Central memory CD8-positive, alpha-beta T cell (primary cell): ENCODE measurements at places on chromosomes 4 and X.

DNA sequence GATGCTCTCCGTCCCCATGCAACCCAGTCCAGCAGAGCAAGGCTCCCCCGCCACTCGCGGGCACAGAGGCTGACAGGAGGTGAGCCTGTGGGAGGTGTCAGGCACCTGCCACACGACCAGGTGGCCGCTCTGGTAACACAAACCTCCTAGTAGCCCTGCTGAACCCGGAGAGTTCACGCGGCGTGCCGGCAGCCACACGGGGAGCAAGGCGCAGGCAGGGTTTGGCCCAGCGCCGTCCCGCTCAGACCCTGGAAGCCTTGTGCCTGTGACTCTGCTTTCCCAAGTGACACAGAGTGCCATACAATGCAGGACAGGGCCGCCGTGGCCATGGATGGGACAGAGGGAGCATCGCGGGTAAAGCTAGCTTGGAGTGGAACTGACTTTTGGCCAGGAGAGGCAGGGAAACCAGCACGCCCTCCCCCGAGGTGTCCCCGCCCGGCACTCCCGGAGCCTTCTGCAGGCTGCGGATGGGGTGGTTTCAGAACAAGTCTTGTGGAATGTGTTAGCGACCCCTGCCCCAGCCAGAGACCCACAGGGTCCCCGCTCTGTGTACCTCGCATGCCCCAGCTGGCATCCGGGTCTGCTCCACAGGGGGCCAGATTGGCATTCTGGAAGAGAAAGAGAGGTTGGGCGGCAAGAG is 44.7 kb upstream of the AFAP1 start:
- DNase-seq: no peak
- peaks cover 22% of the 10 kb centered on the region for H3K4me1 ChIP-seq
- no peaks in the 10 kb centered on the region for H3K27me3 ChIP-seq
- peaks cover 2% of the 10 kb centered on the region for H3K36me3 ChIP-seq

DNA sequence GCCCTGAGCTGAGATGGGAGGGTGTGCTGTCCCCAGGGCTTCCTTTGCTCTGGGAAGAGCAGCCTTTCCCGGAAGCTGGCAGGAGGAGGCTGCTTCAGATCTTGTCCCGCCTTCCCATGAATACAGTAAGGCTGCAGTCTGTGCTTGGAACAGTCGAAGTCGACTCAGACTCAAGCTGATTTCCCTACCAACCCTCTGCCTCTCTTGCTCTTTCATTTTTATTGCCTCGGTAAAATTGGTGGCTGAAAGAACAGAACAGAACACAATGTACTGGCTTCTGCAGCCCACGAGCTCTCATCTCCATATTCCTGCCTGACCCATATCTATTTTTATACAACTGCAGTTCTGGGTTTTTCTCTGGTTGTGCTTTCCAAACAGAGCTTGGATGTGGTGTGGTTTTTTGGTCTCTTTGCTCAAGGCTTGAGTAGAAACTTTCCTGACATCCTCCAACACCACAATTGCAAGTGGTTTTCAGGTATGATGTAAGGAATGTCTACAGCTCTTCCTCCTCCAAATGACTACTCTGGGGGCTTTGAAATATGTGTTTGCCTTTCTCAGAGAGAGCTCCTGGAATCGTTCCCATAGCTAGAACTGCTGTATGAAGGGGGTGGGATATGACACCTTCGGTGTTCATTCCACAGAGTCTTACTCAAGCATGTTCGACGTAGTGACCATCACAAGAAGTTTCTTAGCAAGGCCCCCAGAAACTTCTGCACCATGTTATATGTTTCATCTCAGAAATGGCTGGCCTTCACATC is 61.3 kb downstream of the ENPP6 start:
- H3K36me3 ChIP-seq: peaks cover 3% of the 10 kb centered on the region
- H3K27me3 ChIP-seq: peaks cover 61% of the 10 kb centered on the region
- no peak overlapping the region for H3K27ac ChIP-seq

GRCh38 chr4:49032440-49033161 is 46.5 kb downstream of the CWH43 start:
- no peak overlapping the region for H3K27ac ChIP-seq
- peaks cover 1% of the 10 kb centered on the region for H3K36me3 ChIP-seq
- H3K27me3 ChIP-seq: peaks cover 61% of the 10 kb centered on the region
- DNase-seq: no peak
- H3K4me1 ChIP-seq: no peaks in the 10 kb centered on the region
- H3K4me3 ChIP-seq: no peak overlapping the region

DNA sequence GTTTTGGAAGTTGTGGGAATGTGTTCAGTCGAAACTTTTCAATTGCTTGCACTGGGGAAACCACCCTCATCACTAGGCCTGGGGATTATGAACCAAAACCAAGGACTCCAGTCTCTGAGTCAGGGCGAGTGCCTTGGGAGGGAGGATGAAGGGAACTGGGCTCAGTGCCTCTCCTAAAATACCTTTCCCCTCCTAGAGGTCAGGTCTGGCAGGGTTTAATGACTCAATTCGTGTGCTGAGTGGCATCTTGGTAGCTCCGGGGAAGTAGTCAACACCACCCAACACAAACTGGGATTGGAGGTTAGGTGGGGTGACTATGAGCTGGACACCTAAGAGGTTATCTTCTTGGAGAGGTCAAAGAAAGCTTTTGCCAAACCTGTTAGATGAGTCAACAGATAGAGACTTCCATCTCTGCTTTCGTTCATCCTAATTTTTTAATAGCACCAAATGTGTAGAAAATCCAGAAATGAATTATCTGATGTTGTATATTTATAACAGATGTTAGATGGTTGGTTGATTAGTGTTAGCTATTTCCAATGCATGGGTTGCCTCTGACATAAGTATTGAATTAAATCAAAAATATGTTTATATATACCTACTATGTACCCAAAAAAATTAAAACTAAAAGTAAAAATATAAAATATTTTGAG is 202.8 kb downstream of the SHROOM3 start:
- no peak overlapping the region for H3K4me3 ChIP-seq
- no peak for DNase-seq
- H3K27ac ChIP-seq: no peak overlapping the region
- H3K4me1 ChIP-seq: no peaks in the 10 kb centered on the region
- peaks cover 46% of the 10 kb centered on the region for H3K27me3 ChIP-seq

DNA sequence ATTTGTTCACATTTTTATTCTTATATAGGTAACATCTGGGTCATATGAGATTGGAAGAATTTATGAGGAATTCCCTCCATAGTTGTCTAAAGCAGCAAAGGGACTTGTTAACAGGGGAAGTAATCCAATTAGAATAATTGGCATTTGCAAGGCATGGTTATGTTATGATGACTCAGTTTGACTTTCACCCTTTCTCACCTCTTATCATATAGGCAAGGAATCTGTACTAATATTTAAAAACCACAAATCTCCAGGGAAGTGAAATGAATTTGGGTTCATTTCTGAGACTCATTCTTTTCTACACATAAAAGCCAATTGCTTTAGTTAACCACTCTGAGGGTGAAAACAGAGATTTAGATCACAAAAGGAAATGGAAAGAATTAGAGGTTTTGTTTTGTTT is 281.5 kb upstream of the DKK2 start:
- no peaks in the 10 kb centered on the region for H3K27me3 ChIP-seq
- peaks cover 3% of the 10 kb centered on the region for H3K36me3 ChIP-seq
- no peak for DNase-seq
- H3K27ac ChIP-seq: no peak overlapping the region

DNA sequence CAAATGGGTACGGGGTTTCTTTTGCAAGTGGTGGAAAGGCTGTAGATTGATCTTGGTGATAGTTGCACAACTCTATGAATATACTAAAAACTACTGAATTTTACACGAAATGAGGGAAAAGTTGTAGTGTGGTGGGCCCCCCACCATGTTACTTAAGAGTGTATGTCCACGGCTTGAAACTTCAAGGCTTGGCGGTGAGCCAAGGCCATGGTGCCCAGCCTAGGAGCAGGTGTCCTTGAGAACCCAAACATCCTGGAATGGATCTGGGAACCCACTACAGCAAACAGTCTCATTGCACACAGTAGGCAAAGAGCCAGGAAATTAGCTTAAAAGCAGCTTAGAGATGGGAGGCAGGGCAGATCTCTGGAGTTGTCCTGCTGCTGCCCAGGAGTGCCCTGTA is 62.9 kb downstream of the BRCC3 start:
- no peak overlapping the region for H3K27ac ChIP-seq
- no peaks in the 10 kb centered on the region for H3K36me3 ChIP-seq
- no peaks in the 10 kb centered on the region for H3K27me3 ChIP-seq
- DNase-seq: no peak
- H3K4me1 ChIP-seq: no peaks in the 10 kb centered on the region

DNA sequence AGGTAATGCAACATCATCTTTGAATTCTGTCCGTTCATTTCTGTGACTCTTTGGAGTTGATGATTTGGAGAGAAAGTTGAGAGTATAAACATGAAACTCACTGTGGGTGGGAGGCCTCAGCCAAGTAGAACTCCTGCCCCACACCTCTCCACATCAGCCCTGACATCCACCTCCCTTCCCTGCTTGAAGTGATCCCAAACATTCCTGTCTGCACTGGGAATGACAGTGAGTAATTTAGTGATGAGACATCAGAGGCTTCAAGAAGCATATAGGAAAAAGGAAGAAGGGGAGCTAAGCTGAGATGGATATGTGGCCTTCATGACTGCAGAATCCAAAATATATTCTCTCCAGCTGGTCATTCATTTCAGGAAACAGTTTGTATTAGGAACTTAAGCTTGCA is 151.8 kb downstream of the SPATA18 start:
- H3K4me1 ChIP-seq: no peaks in the 10 kb centered on the region
- no peak overlapping the region for H3K27ac ChIP-seq
- no peaks in the 10 kb centered on the region for H3K27me3 ChIP-seq
- no peak overlapping the region for H3K4me3 ChIP-seq
- H3K36me3 ChIP-seq: no peaks in the 10 kb centered on the region

- no peak for DNase-seq
- no peak overlapping the region for H3K27ac ChIP-seq
- no peaks in the 10 kb centered on the region for H3K36me3 ChIP-seq
- no peak overlapping the region for H3K4me3 ChIP-seq
- H3K27me3 ChIP-seq: no peaks in the 10 kb centered on the region
Observed at GRCh38 chr4:41334182-41334581, 77.5 kb downstream of the UCHL1 start.

DNA sequence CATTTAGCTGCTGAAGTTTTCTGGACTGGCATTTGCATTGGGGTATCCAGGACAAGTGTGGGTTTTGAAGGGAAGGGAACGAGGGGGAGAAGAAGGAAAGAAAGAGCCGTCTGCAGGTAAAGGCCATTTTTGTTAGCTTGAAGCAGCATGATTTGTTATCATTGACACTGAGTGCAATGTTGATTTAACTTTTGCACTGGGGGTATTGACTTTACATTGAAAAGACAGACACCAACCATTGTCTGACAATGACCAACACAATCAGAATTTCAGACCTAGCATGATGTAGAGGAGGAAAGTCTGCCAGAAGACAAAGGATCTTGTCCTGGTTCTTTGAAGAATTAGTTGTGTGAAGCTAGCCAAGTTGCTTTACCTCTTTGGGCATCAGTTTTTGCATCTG is 39.6 kb upstream of the IGFBP7 start:
- no peaks in the 10 kb centered on the region for H3K4me1 ChIP-seq
- H3K4me3 ChIP-seq: no peak overlapping the region
- DNase-seq: no peak
- peaks cover 42% of the 10 kb centered on the region for H3K27me3 ChIP-seq
- H3K36me3 ChIP-seq: no peaks in the 10 kb centered on the region

DNA sequence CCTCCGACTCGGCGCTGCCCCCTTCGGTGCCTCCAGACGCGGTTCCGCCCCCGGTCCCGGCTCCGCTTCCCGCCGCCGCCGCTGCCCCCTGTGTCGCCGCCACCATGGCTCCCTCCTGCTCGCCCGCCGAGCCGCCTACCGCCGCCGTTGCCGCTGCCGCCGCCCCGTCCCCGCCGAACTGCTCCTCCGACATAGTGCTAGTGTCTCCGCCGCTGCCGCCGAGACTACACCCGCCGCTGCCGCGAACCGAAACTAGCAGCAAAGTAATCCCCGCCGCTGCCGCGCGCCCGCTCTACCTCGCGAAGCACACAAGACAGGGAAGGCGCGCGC is 340 bp downstream of the HNRNPD start:
- H3K27me3 ChIP-seq: no peaks in the 10 kb centered on the region
- H3K4me1 ChIP-seq: peaks cover 62% of the 10 kb centered on the region
- H3K4me3 ChIP-seq: peak overlapping the region; percentile 93
- peak overlapping the region; percentile 97 for H3K27ac ChIP-seq

DNA sequence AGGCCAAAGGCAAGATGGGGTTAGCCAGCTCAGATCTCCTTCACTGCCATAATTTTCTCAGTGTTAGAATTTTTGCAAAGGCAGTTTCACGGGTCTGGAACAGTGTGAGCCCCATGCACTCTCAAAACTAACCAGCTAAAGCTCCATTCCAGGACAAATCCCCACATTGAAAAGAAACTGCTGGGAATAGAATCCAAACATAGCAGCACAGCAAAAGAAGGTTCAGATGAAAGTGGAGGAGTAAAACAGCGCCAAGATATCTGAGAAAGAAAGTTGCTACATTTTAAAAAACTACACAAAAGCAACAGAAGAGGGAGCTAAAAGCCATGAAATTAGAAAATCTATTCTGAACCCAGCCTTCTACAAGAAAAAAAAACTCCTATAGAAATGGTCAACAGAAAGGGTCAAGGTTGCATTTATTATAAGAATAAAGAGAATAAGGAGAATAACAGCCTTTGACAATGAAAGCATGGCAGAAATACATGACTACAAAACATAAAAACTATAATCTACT is 39.6 kb upstream of the SLC7A3 start:
- no peaks in the 10 kb centered on the region for H3K36me3 ChIP-seq
- no peak for DNase-seq
- peaks cover 7% of the 10 kb centered on the region for H3K27me3 ChIP-seq
- H3K4me3 ChIP-seq: no peak overlapping the region

DNA sequence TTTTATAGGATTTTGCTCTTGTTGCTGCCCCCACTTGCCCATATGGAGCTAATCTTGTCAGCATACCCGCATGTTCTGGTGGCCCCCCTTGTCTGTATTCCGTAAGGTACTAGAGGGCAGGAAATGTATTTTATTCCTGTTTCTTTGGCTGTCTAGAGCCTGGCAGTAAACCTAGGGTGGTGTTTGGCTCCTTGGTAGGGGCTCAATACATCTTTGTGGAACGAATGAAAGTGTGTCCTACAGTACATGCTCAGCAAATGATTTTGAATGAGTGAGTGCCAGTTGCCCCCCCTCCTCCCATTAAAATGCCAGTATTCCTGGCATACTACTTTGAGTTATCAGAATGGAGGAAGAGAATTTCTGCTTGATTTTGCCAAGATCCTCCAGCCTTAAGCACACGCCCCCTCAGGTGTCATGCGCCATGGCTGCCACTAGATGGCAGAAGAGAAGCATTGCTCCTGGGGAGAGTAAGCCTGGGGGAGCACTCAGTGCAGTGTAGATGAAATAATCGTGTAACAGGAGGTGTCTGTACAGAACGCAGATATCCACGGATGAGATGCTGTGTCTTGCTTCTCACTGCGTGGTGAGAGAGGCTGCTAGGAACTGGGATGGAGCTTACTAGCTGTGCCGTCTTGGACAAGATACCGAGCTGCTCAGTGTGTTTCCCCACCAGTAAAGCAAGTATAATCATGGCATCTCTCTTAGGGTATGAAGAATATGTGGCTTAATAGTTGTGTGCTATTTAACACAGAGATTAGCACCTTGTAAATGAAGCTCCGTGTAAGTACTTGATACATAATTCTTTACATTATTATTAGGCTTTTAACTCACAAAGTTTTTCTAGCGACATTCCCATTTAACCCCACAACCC is 17.2 kb upstream of the RNF212 start:
- no peak overlapping the region for H3K4me3 ChIP-seq
- peak; percentile 74 for DNase-seq
- H3K27me3 ChIP-seq: peaks cover 32% of the 10 kb centered on the region

GRCh38 chr4:56637791-56638190 is 43.3 kb downstream of the HOPX start:
- no peak overlapping the region for H3K27ac ChIP-seq
- H3K36me3 ChIP-seq: no peaks in the 10 kb centered on the region
- H3K27me3 ChIP-seq: no peaks in the 10 kb centered on the region
- peaks cover 16% of the 10 kb centered on the region for H3K4me1 ChIP-seq

- DNase-seq: no peak
- no peak overlapping the region for H3K4me3 ChIP-seq
- H3K4me1 ChIP-seq: no peaks in the 10 kb centered on the region
- no peaks in the 10 kb centered on the region for H3K36me3 ChIP-seq
Observed at GRCh38 chrX:33204889-33205288, 6.5 kb downstream of the DMD start.
